ENCODE measurements at places on chromosomes 6 and 20. TPM values are rescaled to one million over a fixed set of nuclear protein-coding genes. Genes with fewer than 3 reads are reported as not detected.

- no peak for DNase-seq
Observed at GRCh38 chr6:129890701-129891100, 29.6 kb upstream of the TMEM244 start.

- no peak for DNase-seq
Observed at GRCh38 chr6:36625158-36625919, 31.2 kb downstream of the SRSF3 start.

- no peak for DNase-seq
Observed at GRCh38 chr6:3081960-3082359, 13.7 kb downstream of the RIPK1 start.

DNA sequence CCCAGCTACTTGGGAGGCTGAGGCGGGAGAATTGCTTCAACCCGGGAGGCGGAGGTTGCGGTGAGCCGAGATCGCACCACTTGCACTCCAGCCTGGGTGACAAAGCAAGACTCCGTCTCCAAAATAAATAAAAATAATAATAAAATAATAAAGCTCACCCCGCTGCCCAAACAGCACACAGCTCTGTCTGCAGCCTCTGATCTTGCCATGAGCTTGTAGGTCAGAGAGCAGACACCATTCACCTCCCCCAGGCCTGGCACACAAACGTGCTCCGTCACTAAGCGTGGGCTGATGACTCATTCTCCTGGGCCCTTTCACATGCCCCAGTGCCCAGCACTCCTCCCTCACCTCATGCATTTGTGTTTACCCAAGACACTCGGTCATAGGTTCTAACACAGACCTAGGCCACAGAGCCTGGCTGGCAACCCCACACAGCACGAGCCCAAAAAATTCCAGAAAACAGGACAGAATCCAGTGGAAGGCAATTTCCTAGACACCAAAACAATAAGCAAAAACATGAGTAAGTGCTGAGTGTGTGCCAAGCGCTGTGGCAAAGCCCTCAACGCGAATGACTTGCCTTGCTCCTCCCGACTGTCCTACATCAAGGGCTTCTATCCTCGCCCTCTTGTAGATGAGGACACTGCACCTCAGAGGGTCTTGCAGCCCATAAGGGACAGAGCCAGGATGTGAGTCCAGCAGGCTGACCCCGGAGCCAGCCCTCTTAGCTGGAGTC, 18.0 kb downstream of the ATP9A start:
- no peak for DNase-seq

DNA sequence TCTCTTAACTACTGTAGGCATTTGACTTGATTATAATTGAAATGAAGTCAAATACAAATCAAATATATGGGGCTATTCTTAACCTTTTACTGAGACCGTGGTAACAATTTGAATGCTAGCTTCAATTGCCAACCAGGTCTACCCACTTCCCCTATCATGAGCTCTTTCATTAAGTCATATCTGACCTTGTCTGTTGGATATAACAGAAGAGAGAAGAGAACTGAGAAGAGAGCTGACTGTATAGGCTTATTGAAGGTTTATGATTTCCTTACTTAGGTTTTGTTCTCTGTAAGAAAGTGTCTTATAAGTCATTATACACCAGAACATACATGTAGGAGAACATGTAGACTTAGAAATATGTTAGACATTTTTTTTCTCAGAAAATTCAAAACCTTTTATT, 549.4 kb downstream of the COL12A1 start:
- no peak for DNase-seq

Gene HLA-F
- total RNA-seq: 14.7 TPM

Gene VEGFA
- 141 TPM for total RNA-seq

Data from skin of body (tissue), 3 donors.